Stimulated activated CD8-positive, alpha-beta memory T cell treated with anti-CD3 and anti-CD28 coated beads, Interleukin-15, amount 100 ng/mL, for 1 hour (primary cell): ENCODE measurements at places on chromosomes 5 and 9.

GRCh38 chr5:169545762-169546161, 37.8 kb upstream of the SPDL1 start:
- no peak for DNase-seq

GRCh38 chr5:78753093-78753531, 104.5 kb upstream of the LHFPL2 start:
- no peak for DNase-seq

- DNase-seq: no peak
Measured at GRCh38 chr5:5652181-5652580, 229.7 kb downstream of the ICE1 start.

GRCh38 chr5:20649966-20650365, 662.0 kb upstream of the CDH18 start:
- DNase-seq: no peak

DNA sequence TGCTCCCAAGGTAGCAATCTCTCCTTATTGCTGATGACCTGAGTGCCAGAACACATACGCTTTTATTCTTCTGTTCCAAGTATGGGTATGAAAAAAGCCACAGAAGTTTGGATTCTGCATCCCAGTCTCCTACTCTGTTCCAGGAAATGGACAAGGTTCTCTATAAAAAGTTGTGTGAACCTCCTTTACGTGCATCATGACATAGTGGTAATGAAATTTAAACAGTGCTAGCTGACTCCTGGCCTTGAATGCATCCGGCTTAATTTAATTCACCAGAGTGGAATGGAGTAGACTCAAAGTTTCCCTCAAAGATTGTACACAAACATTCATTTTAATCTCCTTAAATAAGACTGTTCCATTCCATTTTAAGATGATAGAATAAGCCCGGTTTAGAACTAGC, 68.9 kb downstream of the LURAP1L start:
- DNase-seq: no peak

GRCh38 chr5:107466233-107466769, 204.4 kb downstream of the EFNA5 start:
- DNase-seq: no peak

GRCh38 chr9:106403081-106403480, 459.9 kb upstream of the ZNF462 start:
- no peak for DNase-seq

DNA sequence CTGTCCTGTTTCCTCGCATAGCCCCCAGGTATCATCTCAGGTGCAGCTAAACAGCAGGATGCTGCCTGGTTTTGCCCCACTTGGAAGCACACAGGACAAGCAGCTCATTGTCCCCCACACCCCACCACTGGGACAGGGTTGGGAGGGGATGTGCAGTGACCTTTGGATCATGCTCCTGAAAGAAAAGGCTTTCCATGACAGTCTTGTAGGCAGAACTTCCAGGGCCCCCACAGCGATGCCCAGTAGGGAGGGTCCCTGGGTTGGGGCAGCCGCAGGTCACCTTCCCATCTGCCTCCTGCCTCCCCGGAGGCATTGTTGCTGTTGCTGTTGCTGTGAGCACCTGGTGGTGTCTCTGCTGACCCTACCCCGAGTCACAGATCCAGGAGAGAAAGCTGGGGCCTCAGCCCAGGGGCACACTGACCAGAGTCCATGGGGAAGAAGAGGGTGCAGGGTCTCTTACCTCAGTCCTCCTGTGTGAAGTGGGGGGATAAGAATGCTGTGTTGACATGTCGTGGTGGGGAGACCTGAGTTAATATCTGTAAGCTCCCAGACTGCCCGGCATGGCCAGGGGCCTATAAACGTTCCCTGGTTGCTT, 8.5 kb downstream of the CEP72 start:
- no peak for DNase-seq

DNA sequence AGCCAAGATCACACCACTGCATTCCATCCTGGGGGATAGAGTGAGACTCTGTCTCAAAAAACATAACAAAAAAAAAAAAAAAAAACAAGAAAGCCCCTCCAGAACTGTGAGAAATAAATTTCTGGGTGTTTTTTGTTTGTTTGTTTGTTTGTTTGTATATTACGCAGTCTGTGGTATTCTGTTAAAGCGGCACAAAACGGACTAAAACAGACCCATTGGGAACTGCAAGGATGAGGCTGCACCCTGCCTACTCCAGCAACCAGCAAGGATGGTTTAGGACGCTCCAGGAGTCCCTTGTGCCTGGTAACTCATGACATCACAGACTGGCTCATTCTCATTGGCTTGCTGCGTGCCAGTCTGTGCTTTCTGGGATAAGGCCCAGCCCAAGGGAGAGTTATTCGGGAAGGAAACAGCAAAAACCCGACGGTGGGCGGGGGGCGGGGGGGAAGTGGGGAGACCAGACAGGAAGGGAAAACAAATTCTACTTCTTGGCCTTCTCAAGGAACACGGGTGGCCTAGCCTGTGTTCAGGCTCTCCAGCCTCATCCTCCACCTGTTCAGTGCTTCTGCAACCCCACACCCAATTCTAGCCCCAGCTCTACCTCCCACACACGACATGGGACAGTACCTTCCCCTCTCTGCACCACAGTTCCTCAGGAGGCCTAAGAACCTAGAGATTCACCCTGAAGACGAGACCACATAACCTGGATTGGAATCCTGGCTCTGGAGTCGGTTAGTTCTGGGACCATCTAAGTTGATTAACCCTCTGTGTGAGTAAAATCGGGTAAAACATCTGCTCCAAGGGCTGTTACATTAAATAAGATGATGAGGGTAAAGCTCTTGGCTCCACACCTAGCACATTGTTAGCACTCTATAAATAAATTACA, 2.8 kb downstream of the CD74 start:
- no peak for DNase-seq

- no peak for DNase-seq
Measured at GRCh38 chr5:66993448-66993847, 203.2 kb downstream of the CD180 start.

DNA sequence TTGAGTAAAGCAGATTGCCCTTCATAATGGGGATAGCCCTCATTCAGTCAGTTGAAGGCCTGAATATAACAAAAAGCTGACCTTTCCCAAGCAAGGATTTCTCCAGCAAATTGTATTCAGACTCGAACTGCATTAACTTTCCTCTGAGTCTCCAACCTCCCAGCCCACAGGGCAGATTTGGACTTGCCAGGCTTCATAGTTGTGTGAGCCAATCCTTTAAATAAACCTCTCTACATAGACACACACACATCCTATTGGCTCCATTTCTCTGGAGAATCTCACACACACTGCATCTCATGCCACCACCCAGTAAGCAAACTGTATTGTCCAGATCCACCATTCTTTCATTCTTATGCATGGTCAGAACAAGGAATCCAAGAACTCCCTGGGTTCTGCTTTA, 225.1 kb downstream of the MPDZ start:
- no peak for DNase-seq

GRCh38 chr9:126952205-126952977, 37.8 kb downstream of the RALGPS1 start:
- no peak for DNase-seq

GRCh38 chr9:86707932-86708510, 239.3 kb downstream of the GAS1 start:
- DNase-seq: no peak

DNA sequence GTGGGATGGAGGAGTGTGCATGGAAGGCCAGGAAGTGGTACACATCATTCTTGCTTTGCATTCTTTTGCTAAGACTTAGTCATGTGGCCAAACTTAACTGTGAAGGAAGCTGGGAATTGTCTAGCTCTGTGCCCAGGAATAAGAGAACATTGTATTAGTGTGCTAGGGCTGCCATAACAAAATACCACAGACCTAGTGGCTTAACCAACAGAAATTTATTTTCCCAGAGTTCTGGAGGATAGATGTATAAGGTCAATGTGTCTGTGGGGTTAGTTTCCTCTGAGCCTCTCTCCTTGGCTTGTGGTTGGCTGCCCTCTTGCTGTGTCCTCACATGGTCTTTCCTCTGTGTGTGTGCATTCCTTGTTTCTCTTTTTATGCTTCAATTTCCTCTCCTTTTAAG, 32.4 kb downstream of the NNT start:
- no peak for DNase-seq

GRCh38 chr9:129719135-129719534, 33.7 kb downstream of the PTGES start:
- DNase-seq: no peak

DNA sequence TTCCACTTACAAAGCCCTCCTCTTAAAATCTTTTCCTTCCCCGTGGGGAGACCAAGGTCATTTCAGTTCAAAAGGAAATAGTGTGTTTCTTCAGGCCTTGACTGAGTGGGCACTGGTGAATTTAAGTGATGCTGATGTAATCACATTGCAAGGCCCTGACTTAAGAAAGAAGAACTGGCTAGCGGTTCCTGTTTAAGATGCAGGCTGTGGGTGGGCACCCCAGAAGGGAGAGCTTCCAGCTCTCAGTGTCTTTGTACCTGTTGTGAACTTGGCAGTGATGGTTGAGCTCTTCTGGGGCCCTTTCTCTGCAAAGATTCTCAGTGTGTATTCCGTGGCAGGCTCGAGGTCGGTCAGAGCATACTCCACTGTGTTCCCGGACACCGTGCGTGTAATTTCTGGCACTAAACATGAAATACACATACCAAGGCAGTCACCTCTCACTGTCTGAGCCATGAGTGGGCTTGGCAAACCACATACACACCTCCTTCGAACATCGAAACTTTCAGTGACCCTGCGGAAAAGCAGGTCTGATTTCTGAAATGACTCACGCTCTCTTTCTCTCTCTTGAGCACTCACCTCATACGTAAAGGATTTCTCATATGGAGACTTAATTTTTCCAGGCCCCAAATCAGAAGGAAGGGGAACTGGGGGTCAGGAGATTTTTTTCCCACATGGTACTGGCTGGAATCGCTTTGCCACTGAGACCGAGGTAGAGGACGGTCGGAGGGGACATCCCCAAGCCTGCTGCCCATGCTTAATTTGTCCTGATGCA, 81.9 kb downstream of the TNC start:
- DNase-seq: no peak

GRCh38 chr5:150458802-150459557, 9.4 kb upstream of the RPS14 start:
- peak; percentile 80 for DNase-seq

DNA sequence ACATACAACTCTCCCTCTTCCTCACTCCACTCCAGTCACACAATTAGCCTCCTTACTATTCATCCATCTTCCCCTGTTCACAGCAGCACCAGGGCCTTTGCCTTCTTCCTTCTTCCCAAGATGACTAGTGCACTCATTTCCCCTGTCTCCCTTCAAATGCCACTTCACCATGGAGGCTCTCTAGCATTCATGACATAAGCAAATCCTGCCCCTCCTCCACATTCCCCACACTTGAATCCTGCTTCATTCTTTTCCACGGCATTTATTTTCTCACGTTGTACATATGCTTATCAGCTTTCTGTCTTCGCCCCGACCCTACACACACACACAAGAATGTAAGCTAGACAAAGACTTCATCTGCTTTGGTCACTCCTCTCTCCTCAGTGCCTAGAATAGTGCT, 133.3 kb downstream of the CDK5RAP2 start:
- DNase-seq: no peak

DNA sequence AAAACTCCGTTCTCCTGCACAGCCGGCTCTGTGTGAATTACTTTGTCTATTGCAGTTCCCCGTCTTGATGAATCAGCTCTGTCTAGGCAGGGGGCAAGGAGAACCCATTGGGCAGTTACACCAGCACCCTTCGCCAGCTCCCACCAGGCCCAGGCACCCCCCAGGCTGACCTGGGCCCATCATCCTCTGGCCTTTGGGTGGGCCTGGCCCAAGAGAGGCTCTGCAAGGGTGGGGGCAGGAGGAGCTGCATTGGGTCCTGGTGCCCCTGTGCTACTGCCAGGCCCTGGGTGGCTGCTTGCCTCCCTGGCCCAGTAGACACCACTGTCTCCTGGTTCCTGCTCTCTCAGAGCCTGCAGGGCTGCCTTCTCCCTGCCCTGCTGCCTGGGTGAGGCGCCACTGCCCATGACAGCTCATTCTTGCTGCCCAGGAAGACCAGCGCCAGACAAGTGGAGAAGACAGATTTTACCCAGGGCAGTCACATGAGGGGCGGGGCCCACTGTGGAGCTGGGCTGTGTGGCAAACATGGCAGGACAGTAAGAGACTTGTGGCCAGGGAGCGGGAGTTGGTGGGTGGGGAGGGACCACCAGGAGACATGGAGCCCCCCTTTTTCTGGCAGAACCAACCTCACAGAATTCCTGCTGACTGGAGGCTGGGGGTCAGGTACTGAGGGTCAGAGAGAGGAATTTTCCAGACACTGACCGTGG, 67.2 kb downstream of the MRPL36 start:
- DNase-seq: no peak

DNA sequence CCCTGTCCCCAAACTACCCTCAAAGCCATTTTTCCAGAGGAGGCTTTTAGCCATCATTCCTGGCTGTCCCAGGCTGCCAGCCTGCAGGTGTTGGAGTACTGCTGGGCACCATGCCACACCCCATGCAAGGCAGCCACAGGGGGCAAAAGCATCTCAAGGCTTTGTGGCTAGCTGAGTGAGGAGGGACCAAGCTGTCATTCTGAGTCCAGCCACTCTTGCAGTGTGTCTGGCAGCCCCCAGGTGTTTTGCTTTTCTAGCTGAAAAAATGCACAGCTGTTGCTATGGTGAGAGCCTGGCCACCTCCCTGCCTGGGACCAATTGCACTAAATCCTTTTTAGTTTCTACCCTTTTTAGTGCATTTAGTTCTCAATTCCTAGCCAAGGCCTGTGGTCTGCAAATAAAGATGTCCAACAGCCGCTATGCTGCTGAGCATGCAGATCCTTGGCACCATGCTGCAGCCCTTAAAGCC, 50.4 kb upstream of the PTGS1 start:
- DNase-seq: no peak

GRCh38 chr5:32135086-32135485, 39.0 kb downstream of the GOLPH3 start:
- DNase-seq: no peak

DNA sequence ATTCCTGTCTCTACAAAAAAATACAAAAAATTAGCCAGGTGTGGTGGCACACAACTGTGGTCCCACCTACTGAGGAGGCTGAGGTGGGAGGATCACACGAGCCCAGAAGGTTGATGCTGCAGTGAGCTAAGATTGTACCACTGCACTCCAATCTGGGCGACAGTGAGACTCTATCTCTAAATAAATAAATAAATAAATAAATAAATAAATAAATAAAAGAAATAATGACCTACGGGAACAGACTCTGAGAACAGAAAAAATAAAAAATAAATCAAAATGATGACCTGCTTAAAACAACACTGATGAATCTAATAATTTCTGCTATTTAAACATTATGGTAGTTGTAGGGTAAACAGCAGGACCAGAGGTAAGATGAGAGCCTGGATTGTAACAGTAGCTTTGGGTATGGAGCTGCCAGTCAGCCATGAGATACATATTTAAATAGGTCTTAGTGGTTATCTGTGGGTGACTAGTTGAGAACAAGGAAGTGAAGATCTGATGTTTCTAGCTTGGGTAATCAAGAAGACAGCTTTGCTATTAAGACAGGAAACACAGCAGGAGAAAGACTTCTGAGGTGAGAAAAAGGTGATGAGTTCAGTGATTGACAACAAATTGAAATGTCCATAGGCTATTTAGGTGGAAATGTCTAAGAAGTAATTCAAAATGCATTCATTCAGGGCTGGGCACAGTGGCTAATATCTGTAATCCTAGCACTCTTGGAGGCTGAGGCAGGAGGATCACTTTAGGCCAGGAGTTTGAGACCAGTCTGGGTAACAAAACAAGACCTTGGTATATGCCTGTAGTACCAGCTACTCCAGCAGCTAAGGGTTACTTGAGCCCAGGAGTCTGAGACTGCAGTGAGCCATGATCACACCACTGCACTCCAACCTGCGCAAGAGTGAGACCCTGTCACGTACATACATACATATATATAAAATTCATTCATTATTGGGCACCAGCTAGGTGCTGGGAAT, 11.0 kb downstream of the RNF145 start:
- no peak for DNase-seq
